Fibroblast of lung (primary cell): ENCODE measurements at places on chromosomes 5 and 9. TPM values are rescaled to one million over a fixed set of nuclear protein-coding genes. Genes with fewer than 3 reads are reported as not detected.

Gene AQP7
- total RNA-seq = 0.26 and 0.83 TPM in 2 replicates

Gene C5orf46
- total RNA-seq = not detected in 2 replicates

Gene PKD2L2
- 0.26 TPM in 1 of 2 replicates, not detected in the other for total RNA-seq

Gene TUSC1
- 7.9 and 10.5 TPM in 2 replicates for total RNA-seq

Gene SCGB3A2
- not detected in 2 replicates for total RNA-seq
